ENCODE measurements at places on chromosomes 11 and 22.

DNA sequence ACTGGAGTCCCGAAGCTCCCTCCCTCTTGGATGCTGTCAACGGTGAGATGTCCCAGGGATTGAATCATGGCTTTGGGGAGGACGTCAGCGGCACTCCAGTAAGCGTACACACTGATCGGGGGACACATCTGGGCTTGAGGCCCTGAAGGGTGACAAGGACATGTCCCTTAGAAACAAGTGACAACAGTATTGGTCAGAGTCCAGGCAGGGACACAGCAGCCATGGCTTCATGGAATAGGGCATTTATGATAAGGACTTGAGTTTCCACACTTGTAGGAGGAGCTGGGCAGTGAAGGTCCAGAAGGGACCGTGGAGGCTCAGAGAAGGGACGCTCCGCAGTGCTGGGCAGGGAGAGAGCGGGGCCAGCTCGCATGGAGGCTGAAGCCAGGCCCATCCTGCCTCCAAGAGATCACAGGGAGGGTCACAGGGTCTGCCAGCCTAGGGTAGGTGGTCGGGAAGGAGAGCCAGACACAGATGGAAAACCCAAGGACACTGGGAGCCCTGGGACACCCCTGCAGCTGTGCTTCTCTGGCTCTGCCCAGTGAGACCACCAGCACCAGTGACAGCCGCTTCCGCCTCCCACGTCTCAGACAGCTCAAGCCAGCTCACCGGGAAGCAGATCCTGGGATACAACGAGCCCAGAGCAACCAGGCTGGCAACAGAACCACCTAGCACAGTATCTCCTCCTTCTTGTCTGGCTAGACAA is 22.9 kb upstream of the RFPL3 start:
- DNase-seq: no peak

DNA sequence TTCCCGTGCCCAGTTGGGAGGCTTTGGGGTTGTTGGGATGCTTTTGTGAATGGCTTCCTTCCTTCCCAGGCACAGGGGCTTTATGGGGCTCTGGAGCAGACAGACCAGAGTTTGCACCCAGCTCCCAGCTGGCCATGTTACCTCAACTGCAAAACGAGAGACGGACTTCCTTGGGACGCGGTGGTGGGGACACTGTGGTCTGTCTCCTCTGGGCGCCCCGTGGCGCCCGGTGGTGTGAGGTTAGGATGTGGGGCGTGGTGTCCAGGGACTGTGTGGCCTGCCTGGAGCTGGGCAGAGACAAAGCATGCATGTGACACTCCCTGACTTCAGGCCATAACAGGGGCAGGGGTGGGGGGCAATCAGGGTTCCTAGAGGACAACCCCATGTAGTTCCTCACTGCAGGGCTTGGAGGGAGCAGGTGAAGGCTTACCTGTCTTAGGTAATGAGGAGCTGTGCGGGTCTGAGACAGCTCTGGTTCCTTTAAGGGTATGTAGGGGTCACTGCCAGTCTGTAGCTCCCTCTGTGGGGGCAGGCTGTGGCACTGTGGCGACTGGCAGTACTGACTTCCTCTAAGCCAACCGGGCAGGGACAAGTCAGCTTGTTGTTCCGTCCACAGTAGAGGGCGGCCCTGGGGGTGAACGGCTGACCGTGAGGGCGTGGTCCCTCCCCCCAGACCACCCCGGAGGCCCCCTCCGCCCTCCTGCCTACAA is 14.4 kb downstream of the KCNQ1 start:
- DNase-seq: no peak

GRCh38 chr11:123377355-123377754 is 52.7 kb upstream of the GRAMD1B start:
- DNase-seq: no peak

- DNase-seq: no peak
Measured at GRCh38 chr11:121886005-121886734, 229.8 kb downstream of the BLID start.

DNA sequence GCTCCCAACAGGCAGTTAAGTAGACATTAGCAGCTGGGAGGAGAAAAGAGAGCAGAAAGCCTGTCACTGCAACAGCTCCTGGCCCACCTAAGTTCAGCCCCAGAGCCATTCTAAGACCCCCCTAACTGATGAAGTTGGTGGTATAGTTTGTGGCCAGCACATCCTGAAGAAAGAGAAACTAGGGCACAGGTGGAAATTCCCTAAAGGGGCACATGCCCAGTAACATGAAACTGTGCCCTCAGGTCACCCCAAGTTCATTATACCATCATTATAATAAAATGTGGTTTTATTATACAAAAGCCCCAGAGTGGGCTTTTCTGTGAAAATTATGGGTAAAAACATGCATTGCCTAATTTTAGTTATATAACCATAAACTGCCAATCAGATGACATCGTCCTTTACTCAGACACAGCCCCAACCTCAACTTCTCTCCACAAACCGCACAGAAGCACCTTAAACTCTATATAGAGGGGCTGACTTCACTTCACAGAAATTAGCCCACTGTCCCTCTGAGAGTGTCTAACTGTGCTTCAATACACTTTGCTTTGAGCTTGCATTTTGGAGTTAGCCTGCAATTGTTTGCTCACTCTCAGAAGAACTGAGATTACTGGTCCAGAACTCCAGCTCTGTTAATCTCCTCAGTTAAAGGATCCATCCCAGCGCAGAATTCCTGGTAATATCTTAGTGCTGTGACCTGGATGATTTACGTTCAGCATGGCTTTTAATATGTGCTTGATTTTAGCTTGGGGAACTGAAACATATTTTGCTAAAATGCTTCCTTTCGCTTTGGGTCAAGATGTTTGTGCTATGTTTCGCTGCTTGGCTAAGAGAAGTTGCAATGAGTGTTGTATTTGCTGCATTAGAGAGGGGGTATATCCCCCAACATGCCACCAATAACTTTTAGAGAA is 1.8 kb upstream of the APOL3 start:
- DNase-seq: no peak

DNA sequence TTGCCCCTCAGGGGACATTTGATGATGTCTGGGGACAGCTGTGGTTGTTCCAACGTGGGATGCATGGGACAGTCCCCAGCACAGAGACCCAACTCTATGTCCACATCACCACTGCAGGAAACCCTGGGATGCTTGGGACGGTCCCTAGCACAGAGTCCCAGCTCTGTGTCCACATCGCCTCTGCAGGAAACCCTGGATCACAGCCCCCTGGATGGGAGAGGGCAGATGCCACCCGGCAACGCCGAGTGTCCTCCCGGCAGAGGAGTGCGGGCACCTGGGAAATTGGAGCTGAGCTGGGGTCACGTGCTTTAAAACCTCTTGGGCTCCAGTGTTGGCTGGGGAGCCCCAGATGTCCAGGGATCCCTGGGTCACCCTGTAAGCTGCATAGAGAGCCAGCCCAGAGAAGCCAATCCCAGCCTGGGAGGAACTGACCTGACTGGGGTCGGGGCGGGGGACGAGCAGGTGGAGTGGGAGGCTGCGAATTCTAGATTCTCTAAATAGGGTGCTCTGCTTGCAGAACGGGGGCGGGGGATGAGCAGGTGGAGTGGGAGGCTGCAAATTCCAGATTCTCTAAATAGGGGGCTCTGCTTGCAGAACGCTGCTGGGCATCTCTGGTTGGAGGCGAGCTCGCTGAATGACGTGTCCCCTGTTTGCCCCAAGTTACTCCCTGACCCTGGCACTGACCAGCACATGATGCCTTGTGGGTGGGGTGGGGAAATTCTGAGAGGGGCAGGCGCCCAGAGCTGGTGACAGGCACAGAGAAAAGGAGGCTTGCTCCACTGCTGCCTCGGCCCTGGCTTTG is 1197.8 kb downstream of the BRD1 start:
- no peak for DNase-seq

- DNase-seq: no peak
Measured at GRCh38 chr11:61066645-61067044, 35.6 kb upstream of the CD5 start.

DNA sequence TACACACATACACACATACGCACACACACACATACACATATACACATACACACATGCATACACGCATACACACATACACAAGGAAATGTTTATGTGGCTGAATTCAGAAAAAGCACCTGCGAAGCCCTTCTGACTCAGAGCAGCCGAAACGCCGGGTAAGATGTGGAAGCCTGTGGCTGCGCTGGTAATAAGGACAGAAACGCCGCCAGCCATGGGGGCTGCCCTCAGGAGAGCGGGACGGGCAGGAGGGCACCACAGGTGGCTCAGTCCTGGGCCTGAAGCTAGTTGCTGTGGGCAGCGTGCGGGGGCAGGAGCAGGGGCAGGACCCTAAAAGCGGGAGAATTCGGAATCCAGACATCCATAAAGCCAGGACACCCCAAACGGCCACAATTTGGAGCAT is 378.3 kb downstream of the BRD1 start:
- no peak for DNase-seq

GRCh38 chr11:78576549-78577097 is 2.0 kb upstream of the NARS2 start:
- no peak for DNase-seq

- DNase-seq: no peak
Measured at GRCh38 chr22:35489239-35489638, 51.4 kb upstream of the RASD2 start.

DNA sequence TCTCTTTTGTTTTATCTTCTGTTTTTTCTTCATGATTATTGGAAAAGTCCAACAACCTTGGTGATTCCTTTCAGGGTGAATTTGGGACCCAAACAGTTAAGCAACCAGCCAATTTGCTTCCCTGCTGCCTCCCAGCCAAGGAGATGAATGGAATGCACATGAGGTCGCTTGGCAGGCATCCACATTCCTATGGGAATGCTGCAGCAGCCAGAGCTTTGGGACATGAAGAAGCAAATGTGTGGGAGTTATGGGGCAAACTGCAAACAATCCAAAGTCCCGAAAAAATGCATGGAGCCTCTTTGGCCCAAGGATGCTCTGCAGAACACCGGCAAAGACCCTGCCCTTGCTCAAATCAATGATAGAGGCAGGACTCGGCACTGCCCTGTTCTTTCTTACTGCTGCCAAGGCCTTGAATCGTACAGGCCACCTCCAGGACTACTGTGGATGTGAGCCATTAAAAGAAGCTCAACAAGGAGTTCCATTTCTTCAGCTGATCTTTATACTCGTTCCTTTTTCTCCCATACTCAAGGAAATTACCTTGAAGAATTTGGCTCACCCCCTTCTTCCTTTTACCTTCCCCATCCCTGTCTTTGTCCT is 117.3 kb upstream of the TEAD1 start:
- no peak for DNase-seq

- no peak for DNase-seq
Measured at GRCh38 chr11:27777033-27777432, 76.8 kb upstream of the BDNF start.

- DNase-seq: no peak
Measured at GRCh38 chr11:2477254-2477653, 32.4 kb downstream of the KCNQ1 start.

DNA sequence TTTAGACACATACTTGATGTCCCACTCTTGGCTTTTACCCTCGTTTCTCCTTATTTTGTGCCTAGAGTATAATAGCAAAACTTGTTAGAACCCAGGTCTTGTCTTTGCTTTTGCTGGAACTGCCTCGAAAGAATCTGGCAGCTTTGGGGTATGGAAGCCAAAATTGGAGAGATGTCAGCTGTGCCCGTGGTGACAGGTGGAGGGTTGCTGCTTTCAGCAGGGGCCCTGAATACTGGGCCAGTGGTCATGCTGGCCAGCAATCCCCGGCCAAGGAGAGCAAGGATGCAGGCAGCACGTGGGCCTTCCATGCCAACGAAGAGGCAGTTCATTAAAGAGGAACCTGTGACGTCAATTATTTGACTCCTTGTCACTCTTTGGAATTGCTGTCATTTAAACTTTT is 181.1 kb downstream of the HIPK3 start:
- DNase-seq: no peak

DNA sequence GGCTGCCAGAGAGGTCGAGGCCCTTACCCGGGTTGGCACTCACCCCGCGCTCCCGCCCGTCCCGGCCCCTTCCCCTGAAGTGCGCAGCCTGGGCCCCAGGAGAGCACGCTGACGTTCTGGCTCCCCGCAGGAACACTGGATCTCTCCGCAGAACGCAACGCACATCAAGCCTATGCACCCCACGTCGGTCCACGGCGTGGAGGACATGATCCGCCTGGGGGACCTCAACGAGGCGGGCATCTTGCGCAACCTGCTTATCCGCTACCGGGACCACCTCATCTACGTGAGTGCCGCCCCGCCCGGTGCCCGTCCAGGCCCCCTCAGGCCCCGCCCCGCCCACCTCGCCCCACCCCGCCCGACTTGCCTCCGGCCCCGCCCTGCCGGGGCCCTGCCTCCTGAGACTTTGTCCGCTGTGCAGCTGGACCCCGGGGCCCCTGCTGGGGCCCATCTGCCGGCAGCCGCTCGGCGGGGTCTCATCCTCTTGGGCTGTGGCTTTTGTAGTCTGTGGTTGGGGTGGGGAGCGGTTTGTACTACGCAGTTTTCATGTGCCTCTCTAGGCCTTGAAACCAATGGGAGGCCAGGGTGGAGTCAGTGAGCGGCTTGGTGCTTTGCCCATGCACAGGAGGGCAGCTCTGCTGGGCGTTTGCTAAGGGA is 19.7 kb downstream of the MYO7A start:
- DNase-seq: peak; percentile 19

DNA sequence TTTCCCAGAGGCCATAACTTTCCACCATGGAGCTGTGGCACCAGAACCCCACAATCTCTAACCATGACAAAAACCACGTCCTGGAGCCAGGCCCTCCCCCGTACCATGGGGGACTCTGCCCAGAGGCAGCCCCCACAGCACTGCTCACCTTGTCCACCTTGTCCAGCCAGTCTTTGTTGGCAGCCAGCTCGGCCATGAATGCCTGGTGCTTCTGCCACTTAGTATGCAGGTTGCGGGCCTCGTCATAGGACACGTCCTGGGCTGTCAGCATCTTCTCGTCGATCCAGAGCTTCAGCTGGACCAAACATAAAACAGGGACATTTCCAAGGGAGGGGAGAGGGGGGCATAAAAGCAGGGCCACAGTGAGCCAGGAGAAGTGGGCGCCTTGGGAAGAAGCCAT is 20.8 kb upstream of the RBM4B start:
- no peak for DNase-seq

DNA sequence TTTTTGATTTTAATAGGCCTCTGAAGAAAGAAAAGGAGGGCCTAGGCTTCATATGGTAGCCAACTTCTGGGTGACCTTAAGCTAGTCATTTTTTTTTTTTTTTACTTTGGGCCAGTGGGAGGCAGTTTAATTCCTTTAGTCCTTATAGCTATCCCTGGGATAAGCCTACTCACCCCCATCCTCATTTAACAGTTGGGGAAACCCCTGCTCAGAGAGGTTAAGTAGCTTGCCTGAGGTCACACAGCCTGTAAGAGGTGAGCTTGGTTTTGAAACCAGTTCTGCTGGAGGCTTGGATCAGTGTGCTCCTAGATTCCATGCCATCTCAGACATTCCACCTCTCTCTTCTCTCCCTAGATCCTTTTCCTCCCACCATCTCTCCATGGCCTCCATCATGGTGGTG is 86.4 kb downstream of the MYO18B start:
- no peak for DNase-seq

Data from activated naive CD4-positive, alpha-beta T cell (primary cell).